ENCODE measurements at places on chromosomes 7 and 10.

DNA sequence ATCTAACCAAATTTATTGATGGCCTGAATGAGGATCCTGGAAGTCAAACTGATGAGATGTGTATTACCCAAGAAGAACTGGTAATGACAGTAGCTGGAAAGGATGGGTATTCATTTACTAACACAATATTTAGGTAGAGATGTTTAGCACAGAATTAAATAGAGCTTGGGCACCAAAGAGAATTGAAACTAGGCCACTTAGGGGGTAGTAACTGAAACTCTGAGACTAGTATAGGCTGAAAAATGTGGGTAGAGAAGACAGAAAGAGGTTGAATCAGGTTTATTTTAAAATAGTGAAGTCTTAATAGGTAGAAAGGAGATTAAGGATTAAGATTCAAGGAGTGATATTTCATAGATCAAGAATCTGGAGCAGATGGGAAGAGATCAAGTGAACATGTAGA, 155.8 kb downstream of the MLLT10 start:
- no peak for DNase-seq

GRCh38 chr7:155298288-155298833, 683 bp downstream of the INSIG1 start:
- no peak for DNase-seq

DNA sequence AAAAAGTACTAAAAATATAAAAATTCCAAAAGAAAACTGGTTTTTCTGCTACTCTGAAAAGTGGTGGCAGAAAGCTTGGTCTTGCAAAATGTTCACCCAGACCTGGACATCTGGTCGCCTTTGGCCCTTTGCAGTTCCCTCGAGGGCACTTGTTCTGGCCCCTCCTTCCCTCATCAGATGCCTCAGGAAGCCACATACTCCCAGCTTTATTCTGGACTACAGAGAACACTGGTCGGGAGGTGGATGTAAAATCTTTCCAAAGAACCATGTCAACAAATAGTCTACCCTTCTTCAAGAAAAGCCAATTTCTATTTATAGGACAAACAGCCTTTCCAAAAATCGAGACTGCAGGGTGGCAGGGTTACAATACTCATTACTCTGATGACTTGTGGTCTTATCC, 726.1 kb downstream of the TNS3 start:
- DNase-seq: no peak

GRCh38 chr10:94524146-94524545, 21.4 kb upstream of the HELLS start:
- DNase-seq: no peak

DNA sequence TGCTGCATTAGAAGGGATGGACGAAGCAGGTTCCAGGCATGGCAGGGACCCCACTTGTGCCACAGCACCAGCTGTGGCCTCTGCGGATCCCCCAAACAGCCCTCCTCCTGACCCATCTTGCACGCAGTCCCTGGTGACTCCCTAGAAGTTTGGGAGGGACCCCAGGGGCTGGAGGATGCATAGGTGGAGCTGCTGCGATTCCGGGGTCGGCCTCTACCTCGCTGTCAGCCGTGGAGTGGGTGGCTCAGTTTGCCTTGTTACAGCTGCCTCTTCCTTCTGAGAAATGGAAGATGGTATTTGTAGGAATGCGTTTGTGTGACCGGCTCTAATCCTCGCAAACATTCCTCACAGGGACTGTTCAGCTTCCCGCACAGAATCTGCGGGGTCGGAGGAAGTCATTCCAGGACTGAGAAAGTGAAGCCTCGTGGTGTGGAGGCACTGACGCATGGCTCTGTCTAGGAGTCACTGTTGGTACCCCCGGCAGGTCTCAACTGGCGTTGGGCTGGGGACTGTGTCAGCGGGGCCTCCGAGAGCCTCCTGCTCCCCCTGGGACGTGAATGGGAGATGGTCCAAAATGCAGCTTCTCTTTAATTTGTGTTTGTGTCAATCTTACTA, 17.5 kb downstream of the PWWP2B start:
- DNase-seq: no peak

DNA sequence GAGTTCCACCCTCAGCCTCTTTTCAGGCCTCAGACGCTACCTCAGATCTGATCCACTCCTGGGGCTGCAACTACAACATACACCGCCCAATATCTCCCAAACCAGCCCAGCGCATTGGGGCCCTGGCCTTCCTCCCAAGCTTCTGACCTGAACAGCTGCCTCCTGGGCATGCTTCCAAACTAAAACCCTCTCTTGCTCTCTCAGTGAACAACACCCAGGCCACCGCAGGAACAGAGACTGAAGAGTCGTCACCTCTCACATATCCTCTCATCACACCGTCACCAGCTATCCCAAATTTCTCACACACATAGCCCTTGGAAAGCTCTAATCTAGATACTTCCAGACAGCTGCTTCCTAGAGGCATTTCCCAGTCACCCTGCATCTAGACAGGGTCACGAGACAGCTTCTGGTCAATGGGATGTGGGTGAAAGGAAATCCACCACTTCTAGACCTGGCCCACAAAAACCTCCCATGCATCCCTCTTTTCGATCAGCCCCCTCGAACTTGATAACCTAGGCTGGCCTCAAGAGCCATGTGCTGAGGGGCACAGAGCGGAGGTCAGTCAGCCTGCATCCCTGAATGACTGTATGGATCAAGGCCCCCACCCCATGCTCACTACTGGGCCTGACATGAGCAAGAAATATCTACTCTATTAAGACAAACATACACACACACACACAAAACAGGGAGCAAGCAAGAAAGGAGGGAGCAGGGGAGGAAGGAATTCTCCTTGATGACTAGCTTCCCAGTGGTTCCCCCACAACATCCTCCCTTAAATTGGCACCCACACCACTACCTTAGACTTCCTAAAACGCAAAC, 1.8 kb downstream of the PARP12 start:
- no peak for DNase-seq

GRCh38 chr7:19621740-19622139, 87.1 kb downstream of the POLR1F start:
- no peak for DNase-seq

DNA sequence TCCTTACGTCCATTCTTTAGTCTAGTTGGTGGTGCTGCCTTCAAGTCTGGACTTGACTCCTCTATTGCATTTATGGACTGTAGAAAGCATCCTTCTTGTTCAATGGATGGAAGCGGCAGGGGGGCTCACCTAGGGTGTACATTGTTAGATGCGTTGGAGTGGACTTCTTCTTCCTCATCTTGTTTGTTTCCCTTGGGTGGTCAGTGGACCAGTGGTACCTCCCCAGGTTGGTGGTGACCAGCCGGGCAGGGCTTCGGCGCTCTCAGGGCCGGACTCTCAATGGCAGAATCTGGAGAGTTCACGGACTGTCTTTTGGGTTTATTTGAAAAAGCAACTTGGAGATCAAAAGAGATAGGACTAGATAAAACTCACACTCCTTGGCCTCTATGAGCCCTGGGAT, 6.2 kb upstream of the BTBD16 start:
- no peak for DNase-seq

GRCh38 chr10:43126759-43127424, 11.4 kb upstream of the CSGALNACT2 start:
- DNase-seq: no peak

GRCh38 chr7:123771846-123772245, 23.0 kb upstream of the WASL start:
- no peak for DNase-seq

- DNase-seq: peak; percentile 20
Measured at GRCh38 chr10:91681361-91682276, 48.7 kb upstream of the PPP1R3C start.

DNA sequence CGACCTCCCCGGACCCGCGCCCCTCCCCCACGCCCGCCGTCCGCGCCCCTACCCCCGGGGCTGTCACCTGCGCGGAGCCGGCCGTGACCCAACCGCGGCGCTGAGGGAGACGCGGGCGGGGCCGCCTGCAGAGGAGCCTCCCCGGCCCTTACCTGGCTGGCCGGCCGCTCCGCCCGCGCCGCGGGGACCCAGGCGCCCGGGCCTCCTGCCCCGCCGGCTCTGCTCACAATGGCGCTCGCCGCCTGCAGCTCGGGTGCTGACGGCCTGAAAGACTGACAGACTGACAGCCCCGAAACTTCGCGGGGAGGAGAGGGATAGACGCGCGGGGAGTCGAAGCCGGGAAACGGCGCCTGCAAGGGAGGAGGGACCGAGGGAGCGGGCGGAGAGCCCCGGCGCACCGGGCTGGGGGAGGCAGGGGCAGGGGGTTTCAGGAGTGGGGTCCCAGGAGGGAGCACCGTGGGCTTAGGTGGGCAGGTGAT, 393 bp downstream of the ZNF467 start:
- peak; percentile 34 for DNase-seq

DNA sequence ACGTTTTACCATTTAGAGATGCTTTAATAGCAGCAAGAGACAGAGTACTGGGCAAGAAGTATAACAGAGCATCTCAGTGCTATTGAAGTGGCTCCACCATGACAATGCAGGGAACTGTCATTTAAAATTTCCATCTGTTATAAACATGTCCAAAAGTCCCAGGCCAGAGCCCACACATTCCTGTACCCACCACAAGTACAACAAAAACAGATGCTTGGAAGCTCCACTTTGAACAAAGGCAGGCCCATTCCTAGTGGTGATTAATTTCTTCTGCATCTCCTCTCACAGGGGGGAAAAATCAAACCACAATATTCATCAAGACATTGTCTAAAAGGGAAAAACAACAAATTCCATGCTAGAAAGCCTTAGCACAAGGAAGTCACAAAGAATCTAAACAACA, 627.9 kb downstream of the PARD3 start:
- DNase-seq: no peak

DNA sequence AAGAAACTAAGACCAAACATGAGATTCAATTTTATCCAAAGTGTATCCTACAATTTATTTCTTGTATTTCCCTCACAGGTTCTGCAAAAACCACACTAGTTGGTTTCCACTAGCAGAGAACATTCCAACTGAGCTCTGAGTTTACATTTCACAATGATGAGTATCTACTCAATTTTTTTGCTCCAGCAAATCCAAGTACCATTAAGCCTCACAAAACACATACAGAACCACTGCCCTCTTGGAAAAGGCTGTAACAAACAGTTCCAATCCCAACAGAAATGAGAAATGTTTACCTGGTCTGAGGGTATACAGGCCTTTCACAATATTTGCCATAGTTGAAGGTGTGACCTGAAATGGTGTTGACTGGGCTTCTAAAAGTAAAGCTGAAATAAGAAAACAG, 59.9 kb downstream of the CACUL1 start:
- DNase-seq: no peak

GRCh38 chr10:21300551-21300950, 224.9 kb downstream of the SKIDA1 start:
- DNase-seq: no peak

DNA sequence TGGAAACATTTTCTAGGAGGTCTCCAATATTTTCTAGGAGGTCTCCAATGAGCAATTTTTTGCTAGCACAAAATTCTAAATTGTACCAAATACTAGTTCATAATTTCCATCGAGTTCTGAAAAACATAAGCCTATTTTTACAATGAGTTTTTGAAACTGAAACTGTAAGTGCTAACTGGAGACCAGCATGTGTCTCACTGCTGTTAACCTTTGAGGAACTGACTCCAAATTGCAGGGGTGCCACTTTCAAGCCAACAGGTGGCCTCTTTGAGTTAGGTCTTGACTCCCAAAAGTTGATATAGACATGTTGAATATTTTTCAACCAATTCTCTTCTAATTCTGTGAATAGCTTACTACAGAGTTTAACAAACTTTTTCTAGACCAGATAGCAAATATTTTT, 58.8 kb downstream of the CAV1 start:
- peak; percentile 39 for DNase-seq

- no peak for DNase-seq
Measured at GRCh38 chr7:17062151-17063044, 180.6 kb upstream of the AGR3 start.

DNA sequence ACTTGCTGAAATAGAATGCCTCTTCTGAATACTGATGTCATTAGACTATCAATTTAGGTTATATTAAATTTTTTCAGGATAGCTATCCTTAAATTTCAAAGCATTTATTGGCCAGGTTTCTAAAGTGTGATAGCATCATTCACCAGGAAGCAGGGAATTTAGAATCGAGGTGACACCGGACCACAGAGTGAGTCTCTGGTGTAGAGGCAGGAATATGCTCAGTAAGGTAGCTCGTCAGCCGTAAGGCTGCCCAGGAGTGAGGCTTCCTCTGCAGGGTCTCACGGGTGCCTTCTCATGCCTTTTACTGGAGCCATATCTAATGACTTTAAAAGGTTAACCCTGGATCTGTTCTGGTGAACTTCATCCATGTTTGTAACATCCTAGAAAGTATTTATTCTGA, 170.8 kb upstream of the KLF14 start:
- no peak for DNase-seq

DNA sequence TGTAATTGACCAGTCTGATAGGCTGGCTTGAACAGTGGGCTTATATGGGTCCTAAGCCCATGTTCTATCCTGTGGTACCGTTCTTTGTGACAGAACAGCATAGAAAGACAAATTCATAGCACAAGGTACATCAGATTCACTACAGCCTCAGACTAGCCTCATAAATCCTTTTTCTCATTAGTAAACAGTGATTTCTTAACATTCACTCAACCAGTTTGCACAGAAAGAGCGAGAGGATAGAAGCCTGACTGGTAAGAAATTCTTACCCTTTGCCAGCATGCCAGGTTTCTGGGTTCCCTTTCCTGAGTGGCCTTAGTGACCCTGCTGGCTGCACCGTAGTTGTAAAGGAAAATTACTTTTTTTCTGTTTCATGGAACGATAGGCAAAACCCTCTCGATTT, 412.1 kb downstream of the SH2D4B start:
- DNase-seq: no peak

GRCh38 chr7:94632338-94633013, 23.5 kb downstream of the SGCE start:
- no peak for DNase-seq

DNA sequence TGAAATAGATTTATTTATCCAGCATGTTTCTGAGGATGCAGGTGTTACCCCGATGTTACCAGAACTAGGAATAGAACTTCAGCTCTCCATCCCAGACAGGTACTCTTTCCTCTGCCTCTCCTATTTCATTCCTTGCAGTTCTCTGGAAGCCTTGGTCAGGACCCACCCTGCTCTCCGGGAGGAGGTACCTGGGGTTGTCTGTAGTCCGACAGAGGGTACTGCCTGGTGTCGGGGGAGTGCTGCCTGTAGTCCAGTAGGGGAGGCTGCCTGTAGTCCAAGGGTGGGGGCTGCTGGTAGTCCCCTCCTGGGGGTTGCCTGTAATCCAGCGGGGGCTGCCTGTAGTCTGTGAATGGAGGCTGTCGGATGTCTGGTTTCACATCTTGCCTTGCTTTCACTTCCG, 328.4 kb downstream of the PHTF2 start:
- DNase-seq: no peak

GRCh38 chr10:30705101-30705624, 75.6 kb upstream of the LYZL2 start:
- peak; percentile 65 for DNase-seq

DNA sequence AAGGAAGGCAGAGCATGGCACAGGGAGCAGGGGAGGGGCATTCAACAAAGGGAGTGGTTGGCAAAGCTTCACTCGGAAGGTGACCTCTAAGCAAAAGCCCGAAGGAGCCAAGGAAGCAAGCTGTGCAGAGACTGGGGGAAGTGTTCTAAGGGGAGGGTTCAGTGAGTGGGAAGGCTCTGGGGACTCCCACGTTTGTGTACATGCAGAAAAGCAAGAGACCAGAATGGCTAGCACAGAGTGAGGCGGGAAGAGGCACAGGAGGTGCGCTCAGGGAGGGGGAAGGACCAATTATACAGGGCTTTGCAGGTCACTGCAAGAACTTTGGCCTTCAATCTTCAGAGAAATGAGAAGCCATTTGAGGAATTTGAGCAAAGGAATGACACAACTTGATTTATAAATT, 7.4 kb downstream of the ARHGAP21 start:
- no peak for DNase-seq

All from activated CD4-positive, alpha-beta memory T cell treated with anti-CD3 and anti-CD28 coated beads for 36 hours (primary cell).